C1 segment of cervical spinal cord (tissue), 14 donors: ENCODE measurements at places on chromosomes 5 and 9.

DNA sequence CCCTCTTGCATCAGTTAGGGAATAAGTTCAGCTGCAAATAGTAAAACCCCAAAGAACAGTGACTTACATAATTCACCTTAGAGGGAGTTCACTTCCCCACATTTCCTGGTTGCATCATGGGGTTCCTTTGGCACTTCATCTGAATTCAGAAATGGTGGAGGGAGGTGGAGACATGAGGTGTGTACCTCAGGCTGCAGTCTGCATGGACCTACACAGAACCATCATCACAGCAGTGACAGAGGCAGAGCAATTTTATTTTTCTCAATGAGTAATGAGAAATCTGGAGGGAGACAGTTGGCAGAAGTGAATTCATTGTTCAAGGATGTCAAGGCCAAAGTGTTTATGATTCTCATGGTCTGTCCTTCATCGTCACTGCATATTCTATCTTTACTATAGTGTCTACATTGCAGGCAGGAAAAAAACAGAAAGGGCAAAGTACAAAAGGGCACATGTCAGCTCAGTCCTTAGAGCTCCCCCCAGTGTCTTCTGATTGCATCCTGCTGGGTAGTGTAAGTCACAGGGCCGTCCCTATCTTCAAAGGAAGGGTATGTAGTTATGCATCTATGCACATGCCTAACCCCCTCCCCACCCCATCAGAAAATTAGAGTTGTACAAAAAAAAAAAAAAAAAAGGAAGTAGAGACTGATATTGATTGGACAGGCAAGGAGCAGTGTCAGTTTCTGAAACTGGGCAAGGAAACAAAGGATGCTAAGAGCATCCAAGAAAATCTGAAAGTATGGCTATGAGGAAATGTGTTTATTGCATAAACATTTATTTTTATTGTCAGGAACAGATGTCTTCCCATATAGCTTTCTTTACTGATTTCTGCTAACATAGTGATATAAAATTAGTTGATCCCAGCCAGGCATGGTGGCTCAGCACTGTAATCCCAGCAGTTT lies 132.7 kb upstream of the APC start:
- no peak for DNase-seq

- no peak for DNase-seq
Measured at GRCh38 chr5:179620703-179621350, 2.6 kb downstream of the HNRNPH1 start.

- DNase-seq: no peak
Measured at GRCh38 chr9:71662082-71662481, 106.2 kb downstream of the CEMIP2 start.

DNA sequence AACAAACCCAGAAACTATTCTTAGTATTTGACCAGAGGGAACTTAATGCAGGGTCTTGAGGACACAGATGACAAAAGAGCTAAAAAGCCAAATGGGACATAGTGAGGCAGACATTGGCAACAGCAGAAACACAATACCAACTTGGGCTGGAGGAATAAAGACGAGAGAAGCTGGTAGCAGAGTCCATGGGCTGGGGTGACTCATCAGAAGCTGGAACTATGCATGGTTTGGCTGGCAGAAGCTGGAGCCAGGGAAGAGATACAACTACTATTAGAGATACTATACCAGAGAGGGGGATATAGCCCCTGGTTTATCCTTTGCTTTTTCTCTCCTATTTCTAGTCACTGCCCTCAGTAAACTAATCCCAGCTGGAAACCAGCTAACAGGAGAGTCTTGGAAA lies 29.2 kb upstream of the DPYSL3 start:
- DNase-seq: no peak

- DNase-seq: no peak
Measured at GRCh38 chr5:87300744-87301143, 33.1 kb downstream of the RASA1 start.

DNA sequence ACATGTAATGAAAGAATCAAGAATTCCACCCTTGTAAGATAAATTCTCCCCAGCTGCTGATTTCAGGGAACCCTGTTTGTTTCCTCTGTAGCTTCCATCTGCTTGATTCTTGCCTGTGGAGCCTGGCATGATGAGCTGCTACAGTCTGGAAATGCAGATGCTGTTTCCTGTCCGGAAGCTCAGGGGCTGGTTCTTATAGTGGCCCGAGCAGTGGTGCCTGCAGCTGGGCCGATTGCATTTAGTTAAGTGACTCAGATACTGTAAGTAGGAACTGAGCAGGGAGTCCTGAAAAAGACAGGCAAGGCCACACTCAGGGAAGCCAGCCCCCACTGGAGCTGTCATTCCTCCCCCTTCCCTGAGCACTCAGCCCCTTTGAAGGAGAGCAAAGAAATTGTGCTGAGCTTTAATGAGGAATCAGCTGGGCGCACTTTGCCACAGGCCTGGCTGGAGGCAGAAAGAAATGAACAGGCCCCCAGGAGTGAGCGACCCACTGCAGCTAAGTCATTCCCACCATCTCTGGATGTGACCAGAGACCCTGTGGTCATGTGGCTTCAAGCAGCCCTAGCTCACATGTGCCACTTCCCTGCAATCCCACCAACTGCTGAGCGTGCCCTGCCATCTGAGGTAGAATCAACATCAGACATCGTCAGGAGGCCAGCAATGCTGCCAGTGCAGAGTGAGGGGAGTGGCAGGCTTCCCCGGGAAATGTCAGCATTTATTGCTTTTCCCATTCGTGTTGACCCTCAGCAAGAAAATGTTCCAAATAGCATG lies 206.0 kb upstream of the WWC1 start:
- DNase-seq: no peak
